GM18507 (cell line): ENCODE measurements at places on chromosomes 6 and 20.

- DNase-seq = no peak
Measured at GRCh38 chr6:101741474-101742171, 348.1 kb downstream of the GRIK2 start.

GRCh38 chr6:160427312-160428068 lies 79.3 kb downstream of the SLC22A3 start:
- no peak for DNase-seq

DNA sequence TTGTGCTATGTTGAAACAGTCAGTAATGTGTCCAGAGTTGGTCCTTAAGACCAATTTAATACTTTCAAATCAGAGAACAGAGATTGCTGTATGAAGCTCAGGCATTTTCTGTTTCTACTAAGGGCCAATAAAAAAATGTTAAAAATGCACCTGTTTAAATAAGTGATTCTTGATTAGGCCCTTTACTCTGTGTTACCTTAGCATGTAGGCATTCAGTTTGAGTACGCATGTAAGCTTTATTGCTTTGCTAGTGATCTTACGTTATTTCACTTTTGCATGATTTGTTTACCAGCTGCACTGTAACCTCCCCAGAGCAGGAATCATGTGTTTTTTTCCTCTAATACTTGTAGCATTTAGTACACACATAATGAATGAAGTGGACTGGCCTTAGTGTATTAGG lies 61.0 kb downstream of the AFG1L start:
- no peak for DNase-seq

- DNase-seq = no peak
Measured at GRCh38 chr20:25467441-25467840, 60.0 kb downstream of the GINS1 start.

GRCh38 chr20:24943196-24943595 lies 5.9 kb upstream of the CST7 start:
- no peak for DNase-seq

DNA sequence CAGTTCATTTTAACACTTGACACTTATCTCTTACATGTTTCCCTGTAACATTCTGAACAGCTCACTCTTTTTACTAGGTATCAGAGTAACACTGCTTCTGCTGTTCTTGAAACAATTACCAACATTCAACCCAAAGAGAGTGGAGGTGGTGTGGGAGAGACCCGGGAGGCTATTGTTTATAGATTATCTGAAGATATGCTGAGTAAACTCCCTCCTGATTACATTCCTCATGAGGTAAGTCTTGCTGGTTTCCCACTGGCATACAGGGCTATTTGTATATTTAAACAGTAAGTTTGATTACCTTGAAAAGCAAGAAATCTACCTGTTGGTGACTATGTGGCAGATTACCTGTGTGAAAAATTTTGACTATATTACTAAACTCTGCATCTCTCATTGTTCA lies 39.8 kb upstream of the GLP1R start:
- DNase-seq = no peak

DNA sequence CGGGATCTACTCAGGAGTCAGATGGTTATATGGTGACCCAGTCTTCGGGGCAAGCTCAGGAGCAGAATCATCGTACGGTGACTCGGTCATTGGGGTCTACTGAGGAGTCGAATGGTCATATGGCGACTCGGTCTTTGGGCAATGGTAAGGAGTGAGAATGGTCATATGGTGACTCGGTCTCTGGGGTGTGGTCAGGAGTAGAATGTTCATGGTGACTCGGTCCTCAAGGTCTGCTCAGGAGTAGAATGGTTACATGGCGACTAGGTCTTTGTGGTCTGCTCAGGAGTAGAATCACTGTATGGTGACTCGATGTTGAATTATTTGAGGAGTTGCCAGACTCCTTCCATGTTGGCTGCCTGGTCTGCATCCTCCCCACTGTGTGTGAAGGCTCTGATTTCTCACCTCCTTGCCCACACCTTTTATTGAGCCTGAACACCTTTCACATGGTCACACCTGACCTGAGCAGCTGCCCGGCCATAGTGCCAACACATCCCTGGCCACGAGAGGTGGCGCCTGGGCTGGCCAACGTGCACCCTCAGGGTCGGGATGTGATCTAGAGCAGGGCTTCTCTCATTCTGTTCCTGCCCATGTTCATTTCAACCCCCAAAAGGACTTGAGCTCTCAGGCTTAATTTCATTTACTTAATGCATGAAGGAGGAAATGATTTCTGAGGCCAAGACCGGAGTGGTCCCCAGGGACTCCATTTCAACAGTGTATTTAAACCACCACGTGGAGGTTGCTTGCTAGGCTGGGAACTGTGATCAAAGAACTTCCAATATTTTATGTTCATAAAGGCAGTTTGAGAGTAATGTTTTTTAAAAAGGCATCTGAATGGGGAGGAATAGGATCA lies 119.5 kb downstream of the PHACTR3 start:
- no peak for DNase-seq

DNA sequence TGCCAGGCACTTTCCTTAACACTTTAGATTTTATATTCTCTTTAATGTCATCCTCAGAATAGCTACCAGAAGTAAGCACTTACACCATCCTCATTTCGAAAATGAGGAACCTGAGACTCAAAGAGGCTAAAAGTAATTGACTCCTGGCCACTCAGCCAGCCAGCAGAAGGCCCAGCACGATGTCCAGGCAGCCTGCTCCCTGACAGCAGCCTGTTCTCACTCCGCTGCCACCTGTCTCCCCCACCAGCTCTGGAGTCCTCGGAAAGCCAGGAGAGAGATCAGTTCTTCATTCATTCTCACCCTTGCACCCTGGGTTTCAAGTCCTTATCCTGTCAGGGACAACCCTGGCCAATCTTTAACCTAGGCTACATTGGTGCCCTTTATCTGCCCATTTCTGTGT lies 174.0 kb downstream of the SASH1 start:
- no peak for DNase-seq

DNA sequence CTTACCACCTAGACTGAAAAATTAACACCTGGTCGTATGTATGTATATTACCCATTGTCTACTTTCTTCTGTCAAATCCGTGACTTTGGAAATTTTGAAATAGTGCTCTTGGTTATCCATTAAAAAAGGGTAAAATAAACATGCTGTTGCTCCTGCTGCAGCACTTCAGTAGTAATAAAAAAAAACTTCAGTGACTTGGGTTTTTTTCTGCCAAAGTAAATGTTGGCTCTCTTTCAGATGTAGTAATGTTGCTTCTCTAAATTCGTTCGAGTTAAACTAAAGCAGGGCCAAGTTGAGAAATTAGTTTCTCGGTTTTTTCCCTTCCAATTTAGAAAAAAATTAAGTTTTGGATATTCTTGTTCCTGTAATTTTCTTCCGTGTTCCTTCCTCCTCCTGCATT lies 34.2 kb downstream of the JARID2 start:
- no peak for DNase-seq

DNA sequence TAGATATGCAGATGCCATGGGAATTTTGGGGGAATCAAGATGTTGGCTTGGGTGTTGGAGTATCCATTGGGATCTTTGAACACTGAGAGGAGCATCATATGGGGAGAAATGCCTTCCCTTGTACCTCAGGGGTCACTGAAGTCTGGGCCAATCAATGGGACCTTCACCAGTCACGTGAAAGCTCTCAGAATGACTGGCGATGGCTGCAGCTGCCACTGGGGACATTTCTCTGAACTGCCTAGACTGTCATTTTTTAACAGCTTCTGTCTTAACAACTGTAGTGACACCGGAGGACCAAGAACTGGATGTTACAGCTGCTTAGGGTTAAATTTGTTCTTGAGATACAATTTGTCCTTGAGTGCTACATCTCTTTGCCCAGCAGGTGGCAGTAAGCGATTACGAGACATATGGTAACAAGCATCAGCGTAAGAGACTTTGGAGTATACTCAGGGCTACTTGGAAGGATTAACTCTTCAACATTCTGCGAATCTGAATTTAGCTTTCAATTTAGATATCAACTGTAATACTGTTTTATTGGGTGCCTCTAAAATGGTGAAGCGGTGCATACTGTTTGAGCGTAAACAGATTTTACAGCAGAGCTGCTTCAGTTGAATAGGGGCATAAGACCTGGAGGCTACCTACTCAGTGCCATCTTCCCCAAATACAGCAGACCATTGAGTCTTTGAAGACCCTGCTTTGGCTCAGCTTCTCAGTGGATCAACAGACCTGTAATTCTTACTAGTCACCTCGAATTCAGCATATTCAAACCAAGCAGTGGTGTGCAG lies 36.0 kb downstream of the CCN2 start:
- DNase-seq = peak; percentile 3

GRCh38 chr20:63176034-63176426 lies 39.9 kb downstream of the YTHDF1 start:
- DNase-seq = no peak

DNA sequence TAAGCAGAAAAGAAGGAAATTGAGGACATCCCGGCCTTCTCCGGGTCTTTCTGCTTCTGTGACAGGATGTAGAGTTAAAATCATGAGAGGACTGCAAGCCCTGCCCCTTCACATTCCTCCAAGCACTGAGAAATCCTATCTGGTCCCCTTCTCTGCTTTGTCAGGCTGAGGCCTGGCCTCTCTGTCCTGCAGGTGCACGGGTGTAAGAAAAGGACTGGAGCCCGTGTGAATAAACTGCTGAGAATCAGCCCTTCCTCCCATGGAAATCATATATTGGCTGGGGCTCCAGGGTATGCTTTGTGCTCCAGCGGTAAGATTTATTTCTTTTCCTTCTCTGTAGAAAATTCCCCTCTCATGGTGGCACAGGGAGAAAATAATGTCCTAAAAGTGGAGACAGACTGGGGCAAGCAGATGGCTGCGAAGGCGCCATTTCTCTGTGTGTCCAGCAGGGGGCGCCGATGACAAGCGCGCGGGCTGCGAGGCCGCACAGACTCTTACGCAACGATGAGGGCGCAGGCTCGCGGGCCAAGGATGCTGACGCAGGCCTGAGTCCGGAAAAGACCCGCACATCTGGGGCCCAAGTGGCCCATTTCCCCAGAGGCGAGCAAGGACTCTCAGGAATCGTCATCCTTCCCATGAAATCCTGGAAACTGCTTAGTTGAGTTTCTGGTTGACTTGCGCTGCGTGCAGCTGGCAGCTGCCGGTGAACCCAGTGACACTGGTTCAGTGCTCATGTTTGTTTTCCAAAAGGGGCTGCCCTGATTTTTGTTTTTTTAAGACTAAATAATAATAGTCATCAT lies 258.6 kb downstream of the ADGB start:
- DNase-seq = peak; percentile 57
